ENCODE measurements at places on chromosomes 5 and 9. TPM values are rescaled to one million over a fixed set of nuclear protein-coding genes. Genes with fewer than 3 reads are reported as not detected.

DNA sequence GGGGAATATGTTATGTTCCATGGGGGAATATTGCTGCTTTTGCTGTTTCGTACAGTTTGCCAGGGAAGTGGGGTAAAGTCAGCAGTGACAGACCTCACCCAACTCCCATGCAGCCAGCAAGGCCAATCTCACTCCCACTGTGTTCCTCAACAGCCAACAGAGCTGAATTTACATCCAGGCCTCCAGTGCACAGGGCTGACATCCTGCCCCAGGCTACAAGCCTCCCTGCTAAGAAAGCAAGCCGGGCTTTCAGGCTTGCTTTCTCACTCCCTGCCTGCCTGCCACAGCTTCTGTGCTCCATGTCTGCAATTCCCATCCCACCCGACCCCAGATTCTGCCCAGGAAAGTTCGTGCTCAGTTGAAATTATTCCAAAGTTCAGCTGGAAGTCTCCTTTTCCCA is 25.5 kb upstream of the SNCAIP start:
- DNase-seq = no peak

Gene HRH2
- 0.13 TPM for total RNA-seq

Gene SOHLH1
- not detected for total RNA-seq

- no peak for DNase-seq
Observed at GRCh38 chr9:37944671-37945481, 40.9 kb upstream of the SLC25A51 start.

DNA sequence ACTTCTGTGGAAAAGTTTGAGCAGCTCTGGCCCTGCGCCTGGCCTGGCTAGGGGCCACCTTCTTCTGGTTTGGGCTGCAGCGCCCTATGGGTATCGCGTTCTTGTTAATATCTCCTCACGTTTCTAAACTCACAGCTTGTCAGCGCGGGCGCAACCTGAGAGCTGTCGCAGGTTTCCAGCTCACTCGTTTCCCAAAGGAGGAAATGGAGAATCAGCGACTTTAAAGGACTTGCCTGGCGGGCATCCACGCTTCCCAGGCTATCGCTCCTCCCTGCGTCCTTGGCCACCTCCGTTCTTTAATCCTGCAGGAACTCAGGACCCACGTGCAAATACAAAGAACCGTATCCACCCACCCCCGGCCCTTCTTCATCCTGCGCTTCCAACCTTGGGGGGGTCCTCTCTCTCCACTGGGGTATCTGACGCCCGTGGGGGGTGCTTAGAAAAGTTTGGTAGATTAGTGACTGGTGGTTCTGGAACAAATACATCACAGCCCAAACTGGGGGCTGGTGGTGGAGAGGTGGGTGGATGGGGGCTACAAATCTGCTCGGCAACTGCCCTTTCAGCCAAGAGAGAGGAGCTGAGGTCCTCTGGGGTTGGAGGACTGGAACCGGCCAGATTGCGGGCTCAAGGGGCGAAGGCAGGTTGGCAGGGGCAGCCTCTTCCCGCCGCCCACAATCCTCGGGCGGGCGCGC is 578 bp upstream of the PSAT1 start:
- no peak for DNase-seq

GRCh38 chr9:123834889-123835562 is 94.9 kb downstream of the DENND1A start:
- DNase-seq = peak; percentile 51

Gene PCDHGA5
- total RNA-seq = 0.63 TPM

Gene FRMPD1
- total RNA-seq = not detected

GRCh38 chr5:102787134-102787533 is 32.0 kb downstream of the PAM start:
- DNase-seq = no peak

DNA sequence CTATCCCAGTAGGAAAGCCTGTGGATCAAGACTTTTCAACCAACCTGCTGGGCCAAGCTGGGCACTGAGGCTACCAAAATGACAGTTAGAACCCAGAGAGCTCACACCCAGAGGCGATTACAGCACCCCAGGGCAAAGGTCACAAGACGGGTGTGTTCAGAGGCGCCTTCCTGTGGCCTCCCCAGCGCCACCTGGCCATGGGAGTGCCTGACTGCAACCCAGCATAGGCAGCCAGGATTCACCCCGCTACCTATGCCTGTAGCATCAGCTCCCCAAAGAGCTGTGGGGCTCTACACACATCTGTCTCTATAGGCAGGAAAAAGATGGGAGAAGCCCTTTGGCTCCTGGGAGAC is 33.5 kb downstream of the PDGFRB start:
- no peak for DNase-seq

Gene ADAMTS13
- total RNA-seq = 1.0 TPM
